Motor neuron (in vitro differentiated cells): ENCODE measurements at places on chromosomes 3 and 15. TPM values are rescaled to one million over a fixed set of nuclear protein-coding genes. Genes with fewer than 3 reads are reported as not detected.
A peak's percentile ranks its signal among the peaks of the same experiment; 100 is the strongest.

CLEC3B gene
- 0.60 and 1.2 TPM in 2 replicates for total RNA-seq

IL5RA gene
- 1.00 and 1.6 TPM in 2 replicates for total RNA-seq

SEC11A gene
- 89.6 and 96.9 TPM in 2 replicates for total RNA-seq

AHSG gene
- total RNA-seq, result 0.39 and 0.81 TPM in 2 replicates

ARL14 gene
- not detected in 2 replicates for total RNA-seq

DNA sequence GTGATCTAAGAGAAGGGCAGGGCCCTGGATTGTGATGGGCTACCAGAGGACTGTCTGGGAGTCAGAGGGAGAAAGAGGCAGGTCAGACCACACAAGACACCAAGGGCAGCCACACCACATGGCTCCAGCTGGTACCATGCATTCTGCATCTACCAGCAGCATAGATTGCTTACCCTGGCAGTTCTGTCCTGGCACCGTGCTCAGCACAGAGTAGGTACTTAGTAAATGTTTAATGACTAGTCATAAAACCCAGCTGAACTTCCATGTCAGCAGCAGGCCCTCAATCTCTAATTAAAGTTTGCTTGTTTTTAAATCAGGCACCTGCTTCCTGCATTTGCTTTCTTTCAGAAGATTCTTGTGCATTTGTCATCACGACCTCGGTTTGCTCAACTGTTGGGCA lies 77.3 kb upstream of the ATP2B2 start:
- ATAC-seq, result no peak

DNA sequence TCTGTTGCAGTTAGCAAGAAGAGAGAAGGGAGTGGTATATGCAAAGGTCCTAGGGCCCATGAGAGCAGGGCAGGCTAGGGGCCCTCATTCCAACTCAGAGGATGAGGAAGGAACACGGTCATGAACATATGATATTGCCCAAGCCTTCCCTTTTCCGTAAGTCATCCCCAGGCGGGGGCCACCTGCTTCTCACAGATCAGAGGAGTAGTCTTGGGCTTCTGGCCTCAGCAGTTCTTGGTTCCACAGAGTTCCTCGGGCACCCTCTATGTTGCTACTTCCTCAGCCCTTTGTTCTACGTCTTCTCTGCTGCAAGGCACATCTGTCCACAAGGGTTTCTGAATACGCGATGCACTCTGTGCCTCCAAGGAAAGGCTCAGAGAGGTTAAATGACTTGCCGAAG lies 25.3 kb downstream of the EPHB3 start:
- ATAC-seq, result no peak

DNA sequence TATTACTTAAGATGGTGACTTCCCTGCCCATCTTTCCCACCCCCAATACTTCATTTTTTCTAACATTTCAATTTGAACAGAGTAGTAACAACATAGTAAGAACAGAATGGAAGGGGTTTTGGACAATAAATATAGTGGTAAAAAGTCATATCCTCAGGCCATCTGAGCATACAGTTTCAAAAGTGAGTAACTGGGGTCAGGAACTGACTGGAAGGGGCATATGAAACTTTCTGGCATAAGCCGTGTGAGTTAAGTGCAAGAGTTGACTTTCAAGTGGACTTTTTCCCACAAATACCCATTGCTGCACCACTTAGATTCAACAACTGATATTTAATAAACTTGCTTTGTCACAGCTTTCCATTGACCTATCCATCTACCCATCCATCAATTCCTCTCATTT lies 153.5 kb upstream of the IL12A start:
- ATAC-seq, result no peak

DNA sequence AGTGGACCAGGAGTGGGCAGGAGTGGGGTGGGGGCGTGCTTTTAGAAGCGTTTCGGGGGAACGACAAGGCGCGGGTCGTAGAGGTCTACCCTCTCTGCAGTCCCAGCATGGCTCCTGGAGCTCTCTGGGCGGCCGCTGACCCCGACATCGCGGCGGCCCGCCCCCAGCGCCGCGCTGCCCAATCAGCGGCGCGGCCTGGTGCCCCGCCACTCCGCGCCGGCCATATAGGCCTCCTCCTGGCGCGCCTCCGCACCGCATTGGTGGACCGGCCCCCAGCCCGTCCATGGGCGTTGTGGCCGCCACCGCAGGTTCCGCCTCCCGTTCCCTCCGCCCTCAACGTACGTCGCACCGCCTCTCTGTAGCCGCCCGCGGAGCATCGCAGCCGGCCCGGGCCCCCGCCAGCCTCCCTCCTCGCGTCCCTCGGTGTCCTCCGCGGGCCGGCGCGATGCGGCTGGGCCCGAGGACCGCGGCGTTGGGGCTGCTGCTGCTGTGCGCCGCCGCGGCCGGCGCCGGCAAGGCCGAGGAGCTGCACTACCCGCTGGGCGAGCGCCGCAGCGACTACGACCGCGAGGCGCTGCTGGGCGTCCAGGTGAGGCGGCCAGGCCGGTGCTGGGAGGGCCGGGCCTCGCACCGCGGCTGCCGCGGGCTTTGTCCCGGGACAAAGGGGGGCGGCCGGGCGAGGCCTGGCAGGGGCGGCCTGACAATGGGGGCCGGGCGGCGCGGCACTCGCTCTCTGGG lies at the start of gene RCN2:
TSS of gene RCN2 (plus strand) at position 353 of the 738 bp plus-strand sequence. CDS start at position 446, 93 bp downstream.
- peak; percentile 99 for ATAC-seq

- ATAC-seq, result peak; percentile 28
Observed at GRCh38 chr3:17195192-17195611, 310.4 kb downstream of the PLCL2 start.

GRCh38 chr3:53709860-53710674 lies 136.2 kb downstream of the CHDH start:
- ATAC-seq, result peak; percentile 94

DNA sequence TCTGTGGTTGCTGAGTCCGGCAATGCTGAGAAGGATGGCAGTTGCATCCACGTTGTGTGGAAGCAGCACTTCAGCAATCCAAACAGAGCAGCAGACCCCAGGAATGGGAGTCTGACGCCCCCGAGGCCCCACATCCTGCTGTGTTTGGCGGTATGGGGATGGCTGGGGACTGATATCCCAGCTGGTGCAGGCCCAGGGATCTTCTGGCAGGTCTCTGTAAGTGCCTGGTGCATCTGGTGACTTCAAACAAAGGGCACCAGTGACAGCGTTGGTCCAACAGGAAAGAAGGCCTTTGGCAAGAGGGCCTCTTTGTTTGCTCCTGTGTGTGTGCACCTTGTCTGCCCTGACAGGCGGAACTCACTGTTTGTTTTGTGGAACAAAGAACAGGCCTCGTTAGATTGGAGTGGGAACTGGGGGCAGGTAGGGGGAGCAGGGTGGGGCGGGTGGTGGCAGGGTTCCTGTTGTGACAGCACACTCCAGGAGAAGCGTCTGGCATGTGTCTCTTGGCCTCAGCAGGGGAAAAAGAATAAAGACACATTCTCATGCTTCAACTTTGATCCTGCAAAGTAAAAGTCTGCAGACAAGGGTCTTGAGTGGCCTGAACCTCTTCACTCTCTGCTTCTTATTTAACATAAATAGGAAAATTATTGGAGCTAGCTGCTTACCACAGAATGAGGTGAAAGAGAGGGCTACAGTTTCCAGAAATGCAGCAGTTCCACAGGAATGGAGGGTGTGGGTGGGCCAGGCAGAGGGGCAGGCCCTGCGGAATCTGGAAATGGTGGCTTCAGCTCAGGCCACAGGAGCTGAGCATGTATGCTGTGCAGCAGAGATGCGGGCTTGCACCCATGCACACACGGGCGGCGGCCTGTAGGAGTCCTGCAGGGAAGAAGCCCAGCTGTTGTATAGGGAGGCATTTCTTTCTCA lies 94.5 kb upstream of the MYZAP start:
- peak; percentile 37 for ATAC-seq

DNA sequence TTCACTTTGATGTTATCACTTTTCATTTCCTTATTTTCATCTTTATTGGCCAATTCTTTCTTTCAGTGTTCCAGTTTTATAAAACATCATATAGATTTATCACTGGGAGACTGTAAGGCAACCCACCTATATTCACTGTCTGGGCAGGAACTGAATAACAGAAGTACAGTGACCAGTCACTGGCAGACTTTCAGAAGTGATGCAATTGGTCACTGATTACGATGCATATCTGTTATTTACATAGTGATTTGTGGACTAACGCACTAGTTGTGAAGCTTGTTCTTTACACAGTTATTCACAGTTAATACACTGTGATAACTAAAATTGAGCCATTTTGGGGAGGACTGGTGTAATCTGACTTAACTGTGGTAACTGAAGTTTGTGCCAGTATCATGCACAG lies 190.2 kb upstream of the DPH6 start:
- ATAC-seq, result no peak
